Stimulated activated CD8-positive, alpha-beta memory T cell treated with anti-CD3 and anti-CD28 coated beads, Interleukin-12 subunit alpha, Interleukin-12 subunit beta, amount 100 ng/mL, for 4 hours (primary cell): ENCODE measurements at places on chromosomes 7 and 10.
A peak's percentile ranks its signal among the peaks of the same experiment; 100 is the strongest.

DNA sequence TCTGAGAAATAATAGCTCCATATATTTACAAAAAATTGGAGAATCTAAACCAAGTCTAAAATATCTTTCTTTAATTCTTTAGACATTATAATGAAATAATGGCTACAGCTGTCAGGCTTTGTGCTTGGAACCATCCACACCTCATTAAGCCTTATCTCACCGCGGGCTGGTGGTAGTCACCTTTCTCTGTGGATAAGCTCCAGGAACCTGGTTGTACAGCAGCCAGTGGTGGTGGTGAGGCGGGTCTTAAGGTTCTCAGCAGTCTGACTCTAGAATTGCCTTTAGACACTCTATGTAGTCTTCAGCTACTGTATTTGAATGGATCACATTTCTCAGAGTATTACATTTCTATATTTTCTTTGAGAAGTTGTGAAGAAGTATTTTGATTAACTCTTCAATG, 34.2 kb downstream of the CUL1 start:
- no peak for DNase-seq

GRCh38 chr7:132475037-132475668, 101.1 kb downstream of the PLXNA4 start:
- DNase-seq: no peak

DNA sequence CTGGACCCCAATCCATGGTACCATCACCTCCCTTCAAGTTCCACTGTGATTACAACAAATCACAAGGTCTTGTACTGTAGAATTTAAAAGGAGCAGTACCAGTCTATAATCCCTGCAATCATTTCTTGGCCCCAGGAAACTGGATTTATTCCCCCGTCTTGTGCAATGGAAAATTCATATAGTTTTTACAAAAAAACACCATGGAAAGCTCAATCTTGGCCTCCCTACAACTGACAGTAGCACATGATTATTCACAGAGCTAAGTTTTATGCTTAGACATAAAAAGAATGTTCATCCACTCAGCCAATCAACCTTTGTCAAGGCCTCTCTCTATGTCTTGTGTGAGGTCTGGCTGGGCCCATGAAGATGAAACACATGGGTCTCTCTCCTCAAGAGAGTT, 10.2 kb downstream of the DGKI start:
- DNase-seq: no peak

DNA sequence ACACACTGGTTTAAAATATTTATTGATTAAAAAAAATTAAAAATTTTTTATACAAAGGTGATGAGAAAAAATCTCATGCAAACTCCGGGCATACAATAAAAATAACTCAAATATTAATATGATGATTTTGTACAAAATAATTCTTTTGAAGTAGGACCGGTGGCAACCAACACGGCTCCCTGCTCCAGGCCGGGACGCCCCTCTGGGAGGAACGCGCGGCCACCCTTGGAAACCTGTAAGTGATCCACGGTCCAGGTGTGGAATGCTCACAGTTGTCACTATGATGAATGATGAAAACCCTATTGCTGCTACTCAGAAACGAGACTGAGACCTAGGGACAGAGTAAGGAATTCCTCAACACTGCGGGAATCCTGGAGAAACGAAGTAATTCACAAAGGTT, 219.1 kb downstream of the TCERG1L start:
- DNase-seq: no peak

DNA sequence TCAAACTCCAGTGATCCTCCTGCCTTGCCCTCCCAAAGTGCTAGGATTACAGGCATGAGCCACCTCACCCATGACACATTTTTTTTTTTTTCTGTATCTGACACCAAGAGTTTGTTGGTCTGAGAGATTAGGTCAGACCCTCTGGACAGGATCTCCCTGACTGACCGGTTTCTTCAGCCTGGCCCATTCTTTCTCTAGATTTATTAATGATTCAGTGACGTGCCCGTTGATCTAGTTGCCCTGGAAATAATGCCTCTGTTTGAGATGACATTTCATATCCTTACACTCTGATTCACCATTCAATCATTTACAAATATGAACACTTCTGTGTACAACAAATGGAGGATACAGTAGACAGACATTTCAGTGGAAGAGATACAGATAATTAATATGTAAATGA, 1.4 kb upstream of the ZNF212 start:
- DNase-seq: no peak

GRCh38 chr7:140723006-140723405, 26.5 kb downstream of the NDUFB2 start:
- no peak for DNase-seq

DNA sequence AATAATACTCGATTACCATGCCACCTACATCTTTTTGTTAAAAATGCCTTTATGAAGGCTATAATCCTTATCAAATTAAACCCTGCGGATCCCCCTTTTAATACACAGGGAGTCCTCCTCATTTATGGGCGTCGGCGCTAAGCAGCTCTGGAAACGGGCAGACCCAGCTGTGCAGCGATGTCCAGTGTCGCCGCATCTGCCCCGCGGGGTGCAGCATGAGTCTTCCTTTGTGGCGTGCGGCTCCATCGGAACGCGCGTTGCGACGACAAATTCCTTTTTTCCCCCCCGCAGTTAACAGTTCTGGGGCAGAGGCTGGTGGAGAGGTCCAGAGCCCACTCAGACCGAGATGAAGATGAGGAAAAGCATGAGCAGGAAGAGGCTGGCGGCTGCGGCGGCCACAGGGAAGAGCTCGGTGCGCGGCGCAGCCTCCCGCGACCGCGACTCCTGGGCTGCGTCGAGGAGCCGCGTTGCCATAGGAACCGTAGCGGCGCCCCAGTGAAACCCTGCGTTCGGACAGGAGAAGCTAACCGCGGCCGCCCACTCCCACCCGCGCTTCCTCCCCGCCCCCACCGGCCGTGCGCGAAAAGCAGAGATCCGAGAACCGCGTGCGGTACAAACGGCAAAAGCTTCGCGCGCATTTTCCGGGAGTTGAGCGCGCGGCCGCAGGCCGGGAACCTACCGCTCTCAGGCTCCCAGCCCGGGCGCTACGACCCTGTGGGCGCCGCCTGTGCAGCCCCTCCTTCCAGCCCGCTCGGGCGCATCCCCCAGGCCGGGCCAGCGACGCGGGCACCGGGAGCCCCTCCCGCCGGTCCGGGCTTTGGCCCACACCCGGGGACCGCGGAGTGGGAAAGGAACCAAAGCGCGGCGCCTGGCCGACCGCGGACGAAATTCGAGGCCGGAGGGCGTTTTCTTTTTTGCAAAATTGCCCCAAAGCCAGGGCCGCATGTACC, 130.6 kb downstream of the SPAG6 start:
- DNase-seq: peak; percentile 10

GRCh38 chr10:69957886-69958555, 94.6 kb upstream of the MACROH2A2 start:
- DNase-seq: no peak

- no peak for DNase-seq
Measured at GRCh38 chr7:100157334-100158228, 942 bp downstream of the TRAPPC14 start.

GRCh38 chr10:99827936-99828335, 45.5 kb downstream of the ABCC2 start:
- no peak for DNase-seq

DNA sequence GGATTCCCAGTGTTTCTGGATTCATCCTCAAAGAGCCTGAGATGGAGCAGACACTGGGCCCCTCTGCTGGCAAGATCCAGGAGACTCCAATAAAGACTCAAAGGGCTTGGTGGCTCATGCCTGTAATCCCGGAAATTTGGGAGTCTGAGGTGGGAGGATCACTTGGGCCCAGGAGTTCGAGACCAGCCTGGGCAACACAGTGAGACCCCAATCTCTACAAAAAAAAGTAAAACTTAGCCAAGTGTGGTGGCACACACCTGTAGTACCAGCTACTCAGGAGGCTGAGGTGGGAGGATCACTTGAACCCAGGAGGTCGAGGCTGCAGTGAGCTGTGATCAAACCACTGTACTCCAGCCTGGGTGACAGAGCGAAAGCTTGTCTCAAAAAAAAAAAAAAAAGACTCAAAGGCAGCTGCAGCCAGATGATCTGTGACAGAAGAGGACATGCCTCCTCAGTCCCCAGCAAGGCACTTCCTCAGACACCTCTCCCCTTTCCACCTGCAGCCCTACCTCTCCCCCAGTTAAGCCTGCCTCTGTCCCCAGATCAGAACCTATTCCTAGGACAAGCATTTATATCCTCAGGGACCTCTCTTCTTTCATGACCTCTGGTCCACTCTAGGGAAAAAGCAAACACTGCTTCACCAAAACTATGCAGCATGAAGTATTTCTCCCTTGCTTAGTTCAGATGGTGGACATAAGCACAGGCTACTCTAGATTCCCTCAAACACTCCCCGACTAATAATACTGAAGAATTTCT, 27.9 kb downstream of the PDLIM1 start:
- DNase-seq: no peak

DNA sequence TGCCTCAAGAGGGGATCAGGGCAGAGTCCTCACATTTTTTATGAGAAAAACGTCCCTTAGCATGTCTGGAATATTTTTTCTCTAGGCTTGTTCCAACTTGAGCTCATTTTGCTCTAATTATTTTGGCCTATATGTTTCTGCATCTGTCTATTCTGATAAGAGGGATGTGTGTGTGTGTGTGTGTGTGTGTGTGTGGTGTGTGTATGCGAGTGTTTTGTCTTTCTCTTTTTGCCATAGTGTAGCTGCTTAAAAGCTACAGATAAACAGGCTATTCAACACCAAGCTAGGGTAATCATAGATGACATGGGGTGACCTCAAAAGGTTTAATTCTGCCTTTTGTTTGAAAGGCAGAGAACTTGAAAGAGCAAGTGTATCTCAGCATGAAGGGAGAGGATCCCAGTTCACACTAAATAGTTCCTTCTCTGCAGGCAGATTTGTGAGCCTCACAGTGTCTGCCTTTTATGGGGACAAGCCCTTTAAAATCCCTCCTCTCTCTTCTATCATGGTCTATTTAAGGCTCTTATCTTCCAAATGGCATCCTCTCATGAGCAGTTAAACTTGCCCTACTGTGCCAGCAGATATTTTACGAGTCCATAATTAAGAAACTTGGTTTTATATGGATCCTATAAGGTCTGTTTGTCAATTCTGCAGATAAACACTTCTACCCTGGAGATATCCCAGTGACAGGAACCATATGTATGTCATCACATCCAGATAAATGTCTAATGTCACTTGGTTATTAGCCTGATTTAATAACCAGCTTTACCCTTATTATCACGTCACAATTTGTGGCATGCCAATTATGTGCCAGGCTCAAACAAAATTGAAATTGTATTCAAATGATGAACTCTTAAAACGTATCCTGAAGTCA, 202.9 kb upstream of the MTPN start:
- DNase-seq: no peak

GRCh38 chr10:116756277-116756676, 13.9 kb upstream of the HSPA12A start:
- no peak for DNase-seq
